ENCODE measurements at places on chromosomes 11 and 22.
A peak's percentile ranks its signal among the peaks of the same experiment; 100 is the strongest.

GRCh38 chr11:36304351-36304750 is 8.3 kb downstream of the PRR5L start:
- DNase-seq, result no peak

- DNase-seq, result no peak
These were observed 30.1 kb downstream of the EXT2 start for GRCh38 chr11:44125598-44125997.

GRCh38 chr11:62241095-62241494 is 944 bp upstream of the SCGB1D2 start:
- DNase-seq, result no peak

- DNase-seq, result no peak
These were observed 475.2 kb downstream of the JRKL start for GRCh38 chr11:96865020-96865419.

GRCh38 chr11:66283461-66284105 is 5.4 kb downstream of the YIF1A start:
- no peak for DNase-seq

GRCh38 chr22:39868741-39869140 is 24.8 kb downstream of the ENTHD1 start:
- DNase-seq, result peak; percentile 30

DNA sequence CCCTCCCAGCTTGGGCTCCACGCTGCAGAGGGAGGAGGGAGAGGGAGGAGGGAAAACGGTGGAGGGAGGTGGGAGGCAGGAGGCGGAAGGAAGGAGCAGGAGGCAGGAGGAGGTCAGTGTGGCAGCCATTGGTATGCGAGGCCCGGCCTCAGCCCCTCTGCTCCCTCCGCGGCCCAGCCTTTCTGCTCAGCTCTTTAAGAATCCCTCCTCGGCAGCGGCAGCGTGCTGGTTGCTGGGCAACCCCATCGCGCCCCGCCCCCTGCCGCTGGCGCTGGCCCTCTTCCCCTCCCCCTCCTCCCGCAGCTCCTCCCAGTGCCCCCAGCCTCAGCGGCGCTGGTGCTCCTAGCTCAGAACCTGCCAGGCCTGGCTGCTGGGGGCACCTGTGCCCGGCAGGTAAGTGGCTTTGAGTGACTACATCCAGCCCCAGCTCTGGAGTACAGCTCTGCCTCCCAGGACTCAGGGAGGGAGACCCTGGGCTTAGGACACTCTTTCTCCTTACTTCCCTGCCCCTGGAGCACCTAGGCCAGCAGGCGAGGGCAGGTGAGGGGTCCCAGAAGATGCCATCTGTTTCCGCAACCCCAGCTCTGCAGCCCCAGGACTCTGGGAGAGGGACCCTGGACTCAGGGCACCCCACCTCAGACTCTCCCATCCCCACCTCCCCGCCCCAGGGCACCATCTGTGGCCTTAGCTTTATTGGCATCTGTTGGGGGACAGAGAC is 7.2 kb upstream of the FLRT1 start:
- no peak for DNase-seq

- DNase-seq, result no peak
These were observed 27.7 kb downstream of the CACNA1I start for GRCh38 chr22:39598017-39598965.
